ENCODE measurements at places on chromosomes 13 and 19.

DNA sequence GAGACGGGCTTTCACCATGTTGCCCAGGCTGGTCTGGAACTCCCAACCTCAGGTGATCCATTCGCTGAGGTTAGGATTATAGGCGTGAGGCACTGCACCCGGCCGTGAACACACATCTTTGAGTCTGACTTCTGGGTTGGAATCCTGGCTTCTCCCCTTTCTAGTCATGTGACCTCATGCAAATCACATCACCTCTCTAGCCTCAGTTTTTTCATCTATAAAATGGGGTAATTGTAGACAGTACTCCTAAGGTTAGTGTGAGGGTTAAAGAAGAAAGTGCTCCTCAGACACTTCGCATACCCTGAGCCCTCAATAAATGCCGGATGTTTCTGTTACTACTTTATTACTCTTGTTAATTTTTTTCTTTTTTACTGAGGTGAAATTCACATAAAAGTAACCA, 55.4 kb downstream of the KCNC3 start:
- no peak for DNase-seq

DNA sequence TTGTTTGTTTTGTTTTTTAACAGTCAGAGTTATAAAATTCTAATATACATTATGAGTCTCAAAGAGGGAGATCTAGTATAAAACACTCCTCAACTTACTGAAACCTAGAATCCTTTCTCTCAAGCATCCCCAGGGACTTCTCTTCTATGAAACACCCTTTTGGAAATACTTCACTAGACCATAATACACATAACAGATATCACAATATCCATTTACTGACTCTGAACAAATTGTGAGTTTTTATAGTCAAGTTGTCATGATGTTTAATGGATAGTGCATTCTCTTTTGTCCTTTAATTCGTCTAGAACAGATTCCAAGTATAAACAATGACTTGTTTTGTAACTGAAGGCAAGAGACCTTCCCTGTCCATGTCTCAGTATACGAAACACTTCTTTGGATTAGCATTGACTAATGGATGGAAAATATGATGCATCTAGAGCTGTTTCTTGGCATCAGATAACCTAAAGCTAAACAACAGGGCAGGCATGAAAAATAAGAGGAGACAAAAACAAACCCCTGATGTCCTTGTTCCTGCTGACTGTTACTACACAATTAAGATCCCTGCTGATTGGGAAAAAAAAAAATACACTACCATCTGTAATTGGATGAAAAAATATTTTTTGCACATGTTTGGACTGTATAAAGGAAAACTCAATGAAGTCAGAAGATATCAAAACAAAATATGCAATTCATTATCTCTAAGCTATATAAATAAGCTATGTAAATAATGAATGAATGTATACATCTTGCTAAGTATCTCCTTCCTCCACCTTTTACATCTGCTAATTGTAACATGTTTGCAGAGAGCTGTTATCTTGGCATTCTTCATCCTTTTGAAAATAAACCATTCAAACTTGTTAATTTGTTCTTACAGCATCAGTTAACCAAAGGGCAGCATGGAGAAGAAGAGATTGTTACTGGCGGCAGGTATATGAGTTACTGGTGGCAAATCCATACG, 214.2 kb downstream of the LACC1 start:
- DNase-seq: no peak

GRCh38 chr13:71242201-71242600, 624.8 kb downstream of the DACH1 start:
- no peak for DNase-seq

- DNase-seq: no peak
Observed at GRCh38 chr13:101523154-101524131, 71.0 kb downstream of the ITGBL1 start.

DNA sequence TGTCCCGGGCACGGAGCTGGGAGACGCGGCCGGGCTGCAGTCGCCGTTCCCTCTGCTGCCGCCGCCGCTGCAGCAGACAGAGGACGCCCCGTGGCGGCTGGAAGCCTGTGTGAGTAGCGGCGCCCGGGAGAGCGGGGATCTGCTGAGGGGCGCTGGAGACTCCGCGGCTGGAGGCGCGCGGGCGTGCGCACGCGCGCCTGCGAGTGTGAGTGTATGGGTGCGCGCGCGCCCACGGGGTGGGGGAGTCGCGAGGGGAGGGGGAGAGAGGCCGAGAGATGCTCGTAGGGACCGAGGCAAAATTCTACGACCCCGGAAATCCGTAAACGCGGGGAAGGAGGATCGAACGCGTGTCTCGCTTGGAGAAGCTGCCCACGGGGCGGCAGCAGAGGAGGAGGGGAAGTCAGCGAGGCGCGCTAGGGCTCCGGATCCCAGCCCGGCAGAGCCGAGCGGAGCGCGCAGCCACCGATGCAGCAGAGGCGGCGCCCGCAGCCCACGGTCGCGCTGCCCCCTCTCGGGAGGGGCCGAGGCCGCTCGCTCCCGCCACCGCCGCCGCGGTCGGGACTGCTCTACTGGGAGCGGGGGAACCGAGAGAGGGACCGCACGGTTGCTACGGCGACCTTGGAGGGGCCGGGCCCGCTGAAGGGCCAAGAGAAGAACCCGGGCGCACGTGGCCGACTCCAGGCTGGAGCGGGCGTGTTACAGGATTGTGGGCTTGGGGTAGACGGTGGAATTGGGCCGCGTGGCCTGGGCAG, at the start of gene ENOX1:
Gene ENOX1, minus strand, starts transcription at position 207 of the 752 bp plus-strand sequence.
- no peak for DNase-seq

GRCh38 chr19:51365211-51365964, 800 bp downstream of the ETFB start:
- no peak for DNase-seq

GRCh38 chr13:44395976-44396694, 22.5 kb downstream of the SERP2 start:
- DNase-seq: no peak

DNA sequence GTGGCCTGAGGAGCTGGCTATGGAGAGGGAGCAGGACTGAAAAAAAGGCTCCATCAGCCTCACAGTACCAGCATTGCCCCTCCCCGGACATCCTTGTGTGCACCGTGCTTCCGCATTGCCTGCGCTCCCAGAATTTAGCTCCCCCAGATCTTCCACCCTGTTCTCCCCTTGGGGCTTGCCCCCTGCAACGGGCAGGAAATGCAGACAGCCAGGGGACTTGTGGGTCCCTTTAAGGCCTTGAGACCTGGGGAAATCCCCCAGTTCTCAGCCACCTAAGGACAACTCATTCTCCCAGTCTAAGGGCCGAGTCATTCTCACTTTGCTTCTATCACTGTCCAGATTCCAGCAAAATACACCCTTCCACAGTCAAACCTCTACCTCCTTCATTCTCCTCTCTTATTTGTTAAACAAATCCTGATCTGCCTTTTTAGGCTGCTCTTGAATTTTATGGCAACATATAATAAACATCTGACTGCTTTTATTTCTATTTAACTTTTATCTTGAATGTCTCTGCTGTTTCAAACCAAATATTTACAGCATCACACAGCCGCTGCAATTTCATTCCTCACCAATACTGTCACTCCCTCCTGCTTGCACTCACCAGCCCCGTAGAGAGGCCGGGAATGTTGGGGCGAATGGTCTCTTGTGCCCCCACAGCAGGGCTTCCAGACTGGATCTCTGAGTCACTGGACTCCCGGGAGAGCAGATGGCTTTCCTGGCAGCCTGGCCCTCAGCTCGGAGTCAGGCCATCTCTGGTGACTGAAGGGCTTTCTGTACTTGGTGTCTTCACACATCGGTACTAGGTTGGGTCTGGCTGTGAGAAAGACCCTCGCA, 221.9 kb downstream of the TSHZ3 start:
- no peak for DNase-seq

- DNase-seq: no peak
Observed at GRCh38 chr13:74597526-74597925, 463.3 kb upstream of the KLF12 start.

DNA sequence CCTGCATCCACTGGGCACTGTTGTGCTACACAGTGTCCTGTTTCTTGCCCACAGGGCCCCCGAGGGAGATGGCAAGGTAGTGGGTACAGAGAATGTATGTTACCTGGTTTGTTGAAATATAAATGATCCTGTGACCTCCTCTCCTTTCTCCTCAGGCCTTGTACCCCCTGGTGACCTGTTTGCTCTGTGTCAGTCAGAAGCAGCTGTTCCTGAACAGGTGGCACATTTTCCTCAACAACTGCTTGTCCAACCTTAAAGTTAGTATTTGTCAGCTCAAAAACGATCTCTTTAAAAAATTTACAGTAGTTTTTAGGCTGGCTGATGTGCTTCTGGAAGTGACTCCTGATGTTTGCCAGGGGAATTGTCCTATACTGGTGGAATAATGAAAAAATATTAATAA, 105.1 kb downstream of the FRY start:
- no peak for DNase-seq

DNA sequence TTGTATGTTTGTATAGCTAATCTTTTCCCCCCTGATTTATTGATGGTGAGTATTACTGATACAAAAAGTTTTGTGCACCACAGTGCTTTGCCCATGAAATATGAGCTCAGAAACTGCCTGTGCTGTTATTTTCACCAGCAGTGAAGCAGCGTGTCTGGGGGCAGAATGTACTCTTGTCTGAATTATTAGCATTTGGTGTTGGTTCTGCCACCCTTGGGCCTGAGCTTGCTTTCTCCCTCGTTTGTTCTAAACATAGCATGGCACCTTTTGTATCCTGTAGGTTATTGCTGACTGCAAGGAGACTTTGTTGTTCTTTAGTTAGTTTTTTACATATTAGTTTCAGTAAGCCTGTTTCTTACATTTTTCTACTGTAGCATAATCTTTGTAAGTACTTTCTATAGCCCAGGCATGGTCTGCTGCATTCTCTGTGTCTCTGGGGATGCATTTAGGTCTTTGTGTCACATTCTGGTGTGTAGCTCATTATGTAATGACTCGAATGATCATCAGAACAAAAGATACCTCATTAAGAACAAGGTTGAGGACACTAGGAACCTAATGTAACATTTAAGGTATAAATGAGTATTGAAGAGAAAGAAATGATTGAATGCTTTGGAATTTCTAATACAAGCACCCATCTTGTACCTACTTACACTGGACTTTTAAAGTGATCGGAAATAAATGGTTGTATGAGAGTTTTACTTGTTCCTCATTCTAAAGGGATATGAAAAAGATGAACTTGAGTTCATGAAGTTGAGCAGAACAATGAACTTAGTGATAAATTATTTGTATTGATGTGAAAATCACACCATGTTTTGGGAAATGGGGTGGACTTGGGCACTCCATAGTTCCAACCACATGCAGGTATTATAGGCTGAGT, 50.3 kb upstream of the GPI start:
- no peak for DNase-seq

DNA sequence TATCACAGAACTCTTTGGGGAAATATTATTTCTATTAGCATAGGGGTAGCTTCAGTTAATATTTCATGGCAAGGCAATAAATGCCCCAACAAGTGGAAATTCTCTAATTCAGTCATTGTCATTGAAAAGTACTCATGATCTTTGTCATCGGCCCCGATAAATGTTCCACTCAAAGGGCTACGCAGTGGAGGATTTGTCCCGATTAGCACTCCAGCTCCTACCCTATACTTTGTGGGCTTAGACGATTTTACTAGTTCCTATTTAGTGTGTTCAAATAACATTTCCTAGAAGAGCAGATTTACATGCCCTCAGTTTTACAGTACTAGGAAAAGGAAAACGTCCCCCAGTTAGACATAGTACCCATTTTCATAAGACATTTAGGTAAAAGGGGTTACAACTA, 38.0 kb upstream of the ATP12A start:
- no peak for DNase-seq

DNA sequence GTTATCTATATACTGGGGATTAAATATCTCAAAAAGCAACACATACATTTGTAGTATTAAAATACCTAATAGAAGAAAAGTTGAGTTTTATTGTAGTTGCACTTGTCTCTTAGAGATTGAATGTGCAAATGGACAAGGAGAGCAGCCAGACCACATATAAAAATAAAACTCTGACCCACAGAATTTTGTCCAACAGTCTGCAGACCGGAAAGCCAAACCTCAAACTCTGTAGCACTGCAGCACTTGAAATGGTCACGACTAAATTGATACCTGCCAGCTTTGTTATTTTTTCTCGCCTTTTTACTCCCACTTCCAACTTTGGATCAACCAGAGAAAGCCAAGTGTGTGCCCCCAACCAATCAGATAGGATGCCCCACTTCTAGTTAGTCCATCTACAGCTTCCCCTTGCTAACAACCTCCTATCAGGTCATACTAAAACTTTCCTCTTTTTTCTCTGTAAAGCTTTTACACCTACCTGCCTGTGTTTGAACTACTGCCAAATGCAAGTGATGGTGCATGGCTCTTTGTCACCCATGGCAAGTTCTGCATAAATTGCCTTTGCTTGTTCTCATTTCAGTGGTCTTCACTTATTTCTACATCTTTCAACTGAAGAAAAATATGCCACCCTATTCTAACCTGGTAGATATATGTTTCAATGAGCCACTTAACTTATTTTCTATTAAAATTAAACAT, 1250.7 kb upstream of the SPRY2 start:
- DNase-seq: no peak

DNA sequence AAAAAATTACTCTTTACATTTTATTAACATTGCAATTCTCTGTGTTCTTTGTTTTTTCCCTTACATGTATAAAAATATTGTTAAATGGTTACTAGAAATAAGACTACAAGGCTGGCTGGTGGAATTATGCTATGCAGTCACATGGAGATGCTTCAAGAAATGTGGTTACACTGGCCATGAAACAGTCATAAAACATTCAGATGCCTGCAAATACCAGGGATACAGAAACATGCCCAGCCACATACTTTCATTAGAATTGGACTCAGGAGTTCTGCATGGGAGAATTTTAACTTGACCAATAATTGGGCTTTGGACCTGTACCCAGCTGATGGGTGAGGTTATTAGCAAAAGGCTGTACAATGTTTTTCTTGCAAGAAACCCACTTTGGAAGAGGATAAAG, 1407.7 kb upstream of the SLC10A2 start:
- DNase-seq: no peak

- DNase-seq: no peak
Observed at GRCh38 chr13:63595811-63596210, 2180.2 kb upstream of the PCDH20 start.

DNA sequence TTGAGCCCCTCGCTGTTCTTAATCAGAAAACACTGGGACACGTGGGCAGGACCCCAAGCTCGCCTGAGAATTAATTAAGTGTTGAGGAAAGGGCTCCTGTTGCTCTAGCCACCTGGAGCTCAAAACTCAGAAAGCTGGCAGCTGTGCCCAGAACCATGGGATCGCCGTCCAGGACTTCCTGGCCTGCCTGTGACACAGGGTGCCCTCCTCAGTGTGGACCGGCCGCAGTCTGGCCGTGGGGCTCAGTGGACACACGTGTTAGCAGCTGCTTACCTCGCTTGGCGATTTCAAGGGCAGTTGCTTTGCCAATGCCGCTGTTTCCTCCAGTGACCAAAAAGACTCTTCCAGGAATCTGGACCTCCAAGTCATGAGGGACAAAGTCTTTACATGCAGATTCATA, 4.7 kb downstream of the DHRS12 start:
- DNase-seq: no peak

- no peak for DNase-seq
Observed at GRCh38 chr13:91017031-91017668, 330.3 kb upstream of the MIR17HG start.

- no peak for DNase-seq
Observed at GRCh38 chr19:313988-314815, 23.0 kb upstream of the PLPP2 start.

GRCh38 chr13:77470986-77471385, 64.5 kb upstream of the SCEL start:
- DNase-seq: no peak
